Cerebellar nuclear complex (tissue), 1 donor: ENCODE measurements at places on chromosomes 12 and 14.

DNA sequence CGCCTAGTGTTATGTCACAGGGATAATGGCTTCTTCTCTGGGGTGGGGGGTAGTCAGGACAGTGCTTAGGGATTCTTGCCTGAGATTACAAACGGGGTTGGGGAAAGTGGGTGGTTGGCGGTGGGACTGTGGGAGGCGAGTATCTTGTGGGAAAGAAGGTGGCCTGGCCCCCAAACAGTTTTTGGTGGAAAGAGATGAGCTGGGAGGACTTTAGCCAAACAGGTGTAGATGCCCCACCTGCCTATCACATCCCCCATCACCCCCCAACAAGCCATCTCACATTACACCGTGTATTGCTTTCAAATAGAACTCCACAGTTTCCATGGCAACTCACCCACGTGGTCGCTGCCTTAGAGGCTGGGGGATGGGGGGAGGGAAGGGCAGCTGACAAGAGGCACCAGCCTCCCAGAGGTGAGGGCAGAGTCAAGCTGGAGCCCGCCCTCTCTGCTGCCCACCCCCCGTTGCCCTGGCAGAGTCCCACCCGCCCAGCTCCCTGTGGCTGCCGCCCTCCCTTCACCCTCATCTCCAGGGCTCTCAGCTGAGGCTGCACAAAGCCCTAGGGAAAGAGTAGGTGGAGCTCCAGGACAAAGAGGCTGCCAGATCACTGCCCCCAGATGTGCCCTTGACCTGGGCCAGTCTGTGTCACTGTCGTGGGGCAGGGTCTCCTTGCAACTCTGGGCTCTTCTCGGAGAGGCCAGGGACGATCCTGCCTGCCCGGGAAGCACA lies 98.3 kb downstream of the LRRC74A start:
- DNase-seq, result no peak

GRCh38 chr12:48991247-48992050 lies 7.7 kb downstream of the DDN start:
- no peak for DNase-seq

DNA sequence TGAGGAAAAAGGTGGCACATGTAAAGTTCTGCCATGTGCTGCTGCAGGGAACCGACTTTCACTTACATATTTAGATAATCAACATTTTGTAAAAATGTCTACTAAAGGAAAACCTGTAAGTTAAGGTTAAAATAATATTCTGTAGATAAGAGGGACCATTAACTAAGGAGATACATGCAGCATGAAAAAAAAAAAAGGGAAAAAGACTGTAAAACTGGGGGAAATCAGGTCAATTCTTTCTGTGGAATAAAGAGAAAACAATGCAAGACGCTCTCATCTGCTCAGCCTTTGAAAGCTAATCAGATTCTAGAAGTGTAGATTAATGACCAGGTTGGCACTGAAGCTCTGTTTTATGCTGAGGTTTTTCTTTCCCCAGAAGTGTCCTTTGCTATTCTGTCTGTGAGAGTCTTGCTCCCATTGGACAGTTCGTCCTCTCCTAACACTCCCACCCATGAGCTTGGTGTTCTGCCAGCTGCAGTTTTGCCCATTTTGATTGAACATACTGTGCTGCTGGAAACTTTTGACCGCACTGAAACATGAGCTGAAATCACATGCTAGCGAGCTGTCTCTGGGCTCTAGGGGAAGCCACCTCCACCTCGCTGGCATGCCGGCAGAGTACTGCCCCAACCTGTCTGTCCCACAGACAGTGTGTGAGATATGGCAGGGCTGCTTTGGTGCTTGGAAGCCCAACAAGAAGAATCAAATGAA lies 39.7 kb downstream of the PPTC7 start:
- no peak for DNase-seq

DNA sequence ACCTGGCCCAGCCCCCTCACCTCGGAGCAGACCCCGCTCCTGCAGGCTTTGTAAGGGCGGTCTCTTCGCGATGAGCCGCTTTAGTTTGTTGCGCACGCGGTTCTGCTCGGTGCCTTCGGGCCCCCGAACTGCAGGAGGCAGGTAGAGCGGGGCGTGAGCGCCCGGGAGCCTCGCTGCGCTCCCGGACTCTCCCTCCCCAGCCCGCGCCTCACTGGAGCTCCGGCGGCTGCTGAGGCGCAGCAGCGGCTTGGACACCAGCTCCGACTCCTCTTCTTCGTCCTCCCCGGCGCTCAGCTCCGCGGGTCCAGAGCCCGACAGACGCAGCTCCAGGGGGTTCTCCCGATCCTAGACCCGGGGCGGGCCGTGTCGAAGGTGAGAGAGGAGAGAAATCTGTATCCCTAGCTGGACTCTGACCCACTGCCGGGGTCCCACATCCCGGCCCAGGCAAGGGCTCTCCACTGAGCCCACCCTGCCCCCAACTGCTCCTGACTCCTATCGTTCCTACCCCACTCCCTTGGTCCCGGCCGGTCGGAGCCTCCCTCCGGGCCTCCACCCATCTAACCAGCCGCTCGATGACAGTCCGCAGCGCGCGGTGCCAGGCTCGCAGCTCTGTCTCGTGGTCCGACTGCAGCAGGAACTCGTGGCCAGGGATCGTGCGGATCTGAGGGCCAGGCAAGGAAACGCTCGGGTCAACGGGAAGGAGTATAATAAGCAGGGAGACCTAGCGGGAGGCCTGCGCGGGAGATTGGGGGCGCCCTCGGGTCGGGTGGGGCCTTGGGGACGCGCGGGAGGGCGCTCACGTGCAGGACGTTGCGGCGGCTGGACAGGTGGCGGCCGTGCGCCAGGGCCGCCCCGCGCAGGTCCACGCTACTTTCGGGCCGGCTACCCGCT lies 4.2 kb downstream of the ARHGAP9 start:
- DNase-seq, result no peak

DNA sequence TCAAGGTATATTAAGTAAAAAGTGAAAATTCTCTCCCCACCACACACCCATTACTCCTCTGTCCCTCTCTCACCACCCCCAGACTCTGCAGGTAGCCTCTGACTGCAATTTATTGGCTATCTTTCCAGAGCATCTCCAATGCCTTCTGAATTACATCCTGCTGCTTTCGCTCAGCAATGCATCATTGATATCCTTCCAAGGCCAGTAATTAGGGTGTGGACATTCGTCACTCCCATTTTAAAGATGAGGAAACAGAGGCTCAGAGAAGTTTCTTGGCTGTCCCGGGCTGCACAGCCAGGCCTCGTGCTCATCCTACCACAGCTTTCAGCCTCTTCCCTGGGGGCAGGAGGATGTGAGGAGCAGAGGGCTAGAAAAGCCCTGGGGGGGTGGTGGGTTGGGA lies 23.6 kb upstream of the PGF start:
- DNase-seq, result no peak

DNA sequence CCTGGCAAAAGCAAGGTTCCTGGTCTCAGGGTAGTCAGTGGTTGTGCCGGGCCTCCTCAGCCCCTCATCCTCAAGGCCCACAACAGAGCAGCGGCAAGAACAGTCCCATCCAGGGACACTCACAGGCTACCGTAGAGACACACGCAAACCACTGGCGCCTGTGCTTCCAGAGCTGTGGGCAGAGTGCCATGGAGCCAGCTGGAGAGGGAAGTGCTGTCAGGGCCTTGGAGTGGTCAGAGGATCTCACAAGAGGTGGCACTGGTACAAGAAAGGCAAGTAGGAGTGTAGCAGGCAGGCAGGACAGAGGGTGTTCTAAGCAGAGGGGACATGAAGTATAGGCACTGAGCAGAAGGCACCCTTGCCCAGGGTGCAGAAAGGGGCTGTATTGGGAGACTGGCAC lies 34.6 kb downstream of the ANKRD9 start:
- DNase-seq, result no peak

DNA sequence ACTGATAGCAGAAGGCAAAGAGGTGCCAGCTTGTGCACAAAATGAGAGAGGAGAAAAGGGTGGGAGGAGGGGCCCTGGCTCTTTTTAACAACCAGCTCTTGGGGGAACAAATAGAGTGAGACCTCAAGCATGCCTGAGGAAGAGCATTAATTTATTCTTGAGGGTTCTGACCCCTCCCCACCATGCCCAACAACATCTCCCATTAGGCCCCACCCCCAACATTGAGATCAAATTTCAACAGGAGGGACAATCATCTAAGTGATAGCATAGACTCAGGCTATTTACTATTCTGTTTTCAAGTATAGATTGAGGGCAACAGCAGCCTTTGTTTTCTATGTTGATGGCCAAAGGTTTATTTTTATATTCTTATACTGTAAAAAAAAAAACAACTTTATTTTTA lies 59.7 kb downstream of the FUT8 start:
- no peak for DNase-seq

- DNase-seq, result no peak
These were observed 6.5 kb upstream of the PRPH start for GRCh38 chr12:49288412-49288853.

GRCh38 chr14:99460793-99461192 lies 19.9 kb downstream of the SETD3 start:
- DNase-seq, result no peak

DNA sequence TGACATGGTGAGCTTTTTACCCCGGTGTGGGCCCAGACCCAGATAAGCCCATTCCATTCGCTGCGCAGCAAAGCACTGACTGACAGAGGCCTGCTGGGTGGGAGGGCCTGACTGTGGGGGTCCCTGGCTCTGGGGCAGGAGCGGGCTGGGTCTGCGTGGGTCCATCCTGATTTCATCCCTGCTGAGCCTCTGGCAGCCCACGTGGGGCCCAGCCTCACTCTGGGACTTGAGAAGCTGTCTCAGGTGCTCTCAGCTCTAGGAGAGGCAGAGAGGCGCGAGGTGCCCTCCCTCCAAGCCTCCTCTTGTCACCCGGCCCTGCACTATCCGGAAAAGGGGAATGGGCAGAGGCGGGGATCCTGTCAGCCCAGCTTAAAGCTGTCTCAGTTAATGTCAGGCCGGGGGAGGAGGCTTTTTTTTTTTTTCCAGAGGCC lies 927 bp downstream of the ABCB9 start:
- no peak for DNase-seq

DNA sequence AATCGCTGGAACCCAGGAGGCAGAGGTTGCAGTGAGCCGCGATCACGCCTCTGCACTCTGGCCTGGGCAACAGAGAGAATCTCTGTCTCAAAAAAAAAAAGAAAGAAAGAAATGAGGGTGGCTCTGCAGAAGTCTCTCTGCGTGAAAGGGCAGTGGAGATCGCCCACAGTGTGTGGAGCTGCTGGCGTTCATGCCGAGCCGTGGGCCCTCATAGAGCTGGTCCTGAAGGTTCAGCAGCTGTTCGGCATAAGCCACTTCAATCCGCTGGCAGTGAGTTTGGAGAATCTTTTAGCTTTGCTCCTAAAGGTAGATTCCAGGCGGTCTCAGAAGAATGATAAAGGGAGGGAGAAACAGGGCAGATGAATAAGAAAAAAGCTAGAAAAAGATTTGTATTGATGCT lies 36.7 kb upstream of the ATP2A2 start:
- no peak for DNase-seq

DNA sequence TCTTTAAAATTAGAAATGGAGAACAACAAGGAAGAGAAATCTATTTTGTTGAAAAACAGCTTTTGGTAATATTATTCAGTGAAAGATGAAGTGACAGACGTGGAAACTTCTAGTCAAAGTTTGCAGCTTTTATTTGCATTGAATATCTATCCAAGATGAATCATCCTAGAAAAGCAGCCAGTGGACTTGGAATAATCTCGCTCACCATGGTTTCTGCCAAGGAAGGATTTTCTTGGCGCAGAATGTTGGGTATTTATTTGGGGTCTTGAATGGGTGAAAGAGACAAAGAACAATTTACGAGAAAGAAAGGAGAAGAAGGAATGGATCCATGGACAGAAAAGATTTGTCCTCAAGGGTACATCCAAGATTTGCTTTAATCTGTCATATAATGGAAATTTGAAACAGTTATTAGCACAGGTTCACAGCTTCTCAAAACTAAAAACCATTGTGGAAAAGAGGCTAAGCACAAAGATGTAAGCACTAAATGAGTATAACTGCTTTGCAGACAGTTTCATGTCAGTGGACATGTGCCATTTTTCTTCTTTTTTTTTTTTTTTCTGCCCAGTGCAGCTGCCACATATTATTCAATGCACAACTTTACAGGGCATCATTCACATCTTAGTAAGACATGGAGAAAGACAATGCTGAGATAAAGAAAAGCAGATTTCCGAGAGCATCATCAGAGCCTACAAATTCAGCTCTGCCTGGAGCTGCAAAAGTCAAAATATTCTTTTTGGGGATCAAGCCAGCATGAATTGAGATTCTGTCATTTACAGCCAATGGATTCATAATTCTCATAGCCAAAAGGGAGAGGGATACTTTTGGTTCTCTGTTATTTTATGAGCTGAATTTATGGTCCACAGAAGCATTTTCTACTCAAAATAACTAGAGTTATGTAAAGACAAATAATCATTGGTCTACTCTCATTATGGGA lies 333.7 kb downstream of the DAD1 start:
- DNase-seq, result no peak

- no peak for DNase-seq
These were observed 16.3 kb downstream of the RAPGEF3 start for GRCh38 chr12:47742253-47742825.

GRCh38 chr12:121626853-121627640 lies 717 bp downstream of the ORAI1 start:
- no peak for DNase-seq

GRCh38 chr14:23121361-23121771 lies 2.3 kb upstream of the CEBPE start:
- DNase-seq, result no peak
